ENCODE measurements at places on chromosomes 16 and 17. TPM values are rescaled to one million over a fixed set of nuclear protein-coding genes. Genes with fewer than 3 reads are reported as not detected.
A peak's percentile ranks its signal among the peaks of the same experiment; 100 is the strongest.

Gene KRTAP9-8
- total RNA-seq: not detected

Gene ZPBP2
- not detected for total RNA-seq

Gene RCVRN
- not detected for total RNA-seq

Gene STH
- not detected for total RNA-seq

Gene RUNDC3A
- total RNA-seq: not detected

Gene CORO1A
- total RNA-seq: 7.9 TPM

Gene TAOK2
- total RNA-seq: 76.6 TPM

Gene PRCD
- total RNA-seq: 2.6 TPM

DNA sequence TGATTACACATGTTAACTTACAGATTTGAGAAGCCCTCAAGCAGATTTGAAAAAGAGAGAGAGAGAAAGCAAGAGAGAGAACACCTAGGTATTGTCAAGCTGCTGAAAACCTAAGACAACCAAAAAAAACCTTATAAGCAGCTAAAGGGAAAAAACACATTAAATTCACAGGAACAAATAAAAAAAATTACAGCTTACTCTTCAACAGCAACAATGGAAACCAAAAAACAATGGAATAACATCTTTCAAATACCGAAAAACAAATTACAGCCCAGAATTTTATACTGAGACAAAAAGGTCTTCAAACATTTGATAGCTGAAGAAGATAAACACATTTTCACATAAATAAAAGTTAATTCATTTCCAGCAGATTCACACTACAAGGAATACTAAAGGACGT is 8.4 kb upstream of the CFAP20 start:
- H3K27me3 ChIP-seq: no peaks in the 10 kb centered on the region
- H3K36me3 ChIP-seq: no peaks in the 10 kb centered on the region
- no peak overlapping the region for H3K27ac ChIP-seq

DNA sequence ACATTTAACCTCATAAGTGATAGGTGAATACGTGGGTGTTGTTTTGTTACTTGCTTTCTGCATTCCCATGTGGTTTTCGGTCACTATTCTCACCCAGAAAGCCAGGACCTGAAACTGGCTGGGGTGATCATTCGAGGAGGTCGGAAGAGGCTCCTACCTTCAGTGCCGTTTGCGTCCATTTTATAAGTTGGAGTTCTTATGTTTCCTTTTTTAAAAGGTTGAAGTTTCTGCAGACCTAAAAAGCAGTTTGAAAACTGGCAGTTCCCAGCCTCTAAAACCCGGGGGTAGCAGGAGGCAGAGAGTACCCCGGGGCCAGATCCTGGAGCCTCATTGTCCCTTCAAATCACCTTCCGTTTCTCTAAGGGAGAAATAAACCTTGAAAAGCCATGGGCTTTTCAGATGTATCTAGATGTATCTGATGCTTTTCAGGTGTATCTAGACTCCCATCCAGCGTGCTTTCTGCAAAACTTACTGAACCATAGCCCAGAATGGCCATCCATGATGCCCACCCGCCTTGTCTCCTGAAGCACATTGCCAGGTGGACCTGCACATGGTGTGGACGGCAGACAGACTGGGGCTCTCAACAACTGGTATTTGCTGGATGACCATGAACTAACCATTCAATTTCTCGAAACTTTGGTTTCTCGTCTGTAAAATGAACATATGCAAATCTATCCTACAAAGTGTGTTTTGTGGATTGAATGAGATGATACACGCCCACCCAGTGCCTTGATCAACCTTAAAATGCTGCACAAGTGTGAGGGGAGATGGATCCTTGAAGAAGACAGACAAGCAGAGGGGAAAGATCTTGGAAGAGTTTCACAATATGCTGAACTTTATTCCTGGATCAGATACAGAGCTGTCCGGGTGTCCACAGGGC is 1.3 kb downstream of the NLRC5 start:
- H3K4me3 ChIP-seq: peak overlapping the region; percentile 66
- peaks cover 19% of the 10 kb centered on the region for H3K4me1 ChIP-seq
- H3K27me3 ChIP-seq: no peaks in the 10 kb centered on the region

- H3K4me1 ChIP-seq: no peaks in the 10 kb centered on the region
- no peak for DNase-seq
- H3K27me3 ChIP-seq: peaks cover 17% of the 10 kb centered on the region
- no peaks in the 10 kb centered on the region for H3K36me3 ChIP-seq
Observed at GRCh38 chr16:76428858-76429257, 151.7 kb downstream of the CNTNAP4 start.

- H3K36me3 ChIP-seq: no peaks in the 10 kb centered on the region
- H3K27me3 ChIP-seq: peaks cover 84% of the 10 kb centered on the region
- H3K27ac ChIP-seq: no peak overlapping the region
Observed at GRCh38 chr16:833411-833810, 32.9 kb upstream of the GNG13 start.

DNA sequence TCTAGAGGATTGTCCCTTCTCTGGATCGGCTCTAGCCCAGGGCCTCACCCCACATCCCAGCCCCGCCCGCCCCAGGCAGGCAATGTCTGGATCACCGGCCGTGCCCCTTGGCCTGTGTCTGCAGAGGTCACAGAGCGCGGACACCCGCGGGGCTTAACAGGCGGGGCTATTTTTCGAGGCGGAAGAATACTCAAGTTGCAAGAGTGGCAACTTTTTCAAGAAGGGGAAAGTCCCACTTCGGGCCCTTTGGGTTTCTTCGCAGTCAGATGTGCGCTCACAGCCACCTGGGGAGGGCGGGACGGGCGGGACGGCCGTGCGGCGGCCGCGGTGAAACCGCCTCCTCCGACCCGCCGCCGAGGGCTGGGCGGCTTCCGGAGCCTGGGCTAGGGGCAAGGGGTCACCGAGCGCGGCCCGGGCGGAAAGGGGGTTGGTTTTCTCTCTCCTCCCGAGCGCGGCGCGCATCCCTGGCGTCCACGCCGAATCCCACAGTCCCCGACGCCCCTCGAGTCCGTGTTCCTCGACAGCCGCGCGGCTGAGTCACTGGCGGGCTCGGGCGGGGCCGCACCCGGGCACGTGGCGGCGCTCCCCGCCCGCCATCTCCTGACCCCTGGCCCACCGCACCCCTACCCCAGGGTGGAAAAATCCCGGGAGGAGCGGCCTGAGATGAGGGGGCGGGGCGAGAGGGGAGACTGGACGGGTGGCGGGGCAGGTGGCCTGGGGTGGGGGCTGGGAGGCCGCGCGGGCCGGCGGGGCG is 1.2 kb upstream of the PFN1 start:
- peak overlapping the region; percentile 99 for H3K27ac ChIP-seq
- peaks cover 21% of the 10 kb centered on the region for H3K36me3 ChIP-seq
- peak; percentile 73 for DNase-seq
- peaks cover 39% of the 10 kb centered on the region for H3K4me1 ChIP-seq
- H3K27me3 ChIP-seq: no peaks in the 10 kb centered on the region
- peak overlapping the region; percentile 99 for H3K4me3 ChIP-seq

DNA sequence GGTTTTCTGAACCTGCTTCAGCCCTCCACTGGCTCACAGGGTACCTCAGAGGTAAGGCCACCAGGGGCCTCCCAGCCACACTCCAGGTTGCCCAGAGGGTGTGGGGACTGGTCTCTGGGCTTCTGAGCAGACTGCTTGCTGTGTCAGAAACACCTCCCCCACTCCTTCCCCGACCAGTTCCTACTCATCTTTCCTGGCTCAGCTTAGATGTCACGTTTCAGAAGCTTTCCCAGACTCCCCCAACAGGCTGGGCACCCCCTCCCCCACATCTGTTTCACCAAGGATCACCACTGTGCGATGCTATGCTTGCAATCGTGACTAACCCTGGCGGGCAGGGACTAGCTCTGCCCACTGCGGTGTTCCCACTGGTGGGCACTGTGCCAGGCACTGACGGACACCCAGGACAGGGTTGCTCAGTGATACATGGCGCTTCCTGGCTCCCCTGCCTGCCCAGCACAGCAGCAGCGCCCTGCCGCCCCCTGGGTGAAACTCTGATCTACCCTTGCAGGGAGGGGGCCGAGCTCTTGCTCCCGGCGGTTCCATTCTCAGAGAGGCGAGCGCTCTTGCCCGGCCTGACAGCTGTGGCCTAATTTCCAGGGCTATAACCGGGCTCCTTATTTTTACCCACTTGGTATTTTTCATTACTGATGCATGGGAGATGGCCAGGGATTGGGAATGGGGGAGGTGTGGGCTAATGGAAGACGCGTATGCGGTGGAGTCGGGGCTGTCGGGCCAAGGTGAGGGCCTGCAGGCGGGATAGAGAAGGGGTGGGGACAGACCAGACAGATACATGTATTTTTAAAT is 29.4 kb upstream of the MTSS2 start:
- no peaks in the 10 kb centered on the region for H3K27me3 ChIP-seq
- H3K36me3 ChIP-seq: no peaks in the 10 kb centered on the region
- DNase-seq: peak; percentile 93
- peaks cover 28% of the 10 kb centered on the region for H3K4me1 ChIP-seq
- H3K27ac ChIP-seq: peak overlapping the region; percentile 76

DNA sequence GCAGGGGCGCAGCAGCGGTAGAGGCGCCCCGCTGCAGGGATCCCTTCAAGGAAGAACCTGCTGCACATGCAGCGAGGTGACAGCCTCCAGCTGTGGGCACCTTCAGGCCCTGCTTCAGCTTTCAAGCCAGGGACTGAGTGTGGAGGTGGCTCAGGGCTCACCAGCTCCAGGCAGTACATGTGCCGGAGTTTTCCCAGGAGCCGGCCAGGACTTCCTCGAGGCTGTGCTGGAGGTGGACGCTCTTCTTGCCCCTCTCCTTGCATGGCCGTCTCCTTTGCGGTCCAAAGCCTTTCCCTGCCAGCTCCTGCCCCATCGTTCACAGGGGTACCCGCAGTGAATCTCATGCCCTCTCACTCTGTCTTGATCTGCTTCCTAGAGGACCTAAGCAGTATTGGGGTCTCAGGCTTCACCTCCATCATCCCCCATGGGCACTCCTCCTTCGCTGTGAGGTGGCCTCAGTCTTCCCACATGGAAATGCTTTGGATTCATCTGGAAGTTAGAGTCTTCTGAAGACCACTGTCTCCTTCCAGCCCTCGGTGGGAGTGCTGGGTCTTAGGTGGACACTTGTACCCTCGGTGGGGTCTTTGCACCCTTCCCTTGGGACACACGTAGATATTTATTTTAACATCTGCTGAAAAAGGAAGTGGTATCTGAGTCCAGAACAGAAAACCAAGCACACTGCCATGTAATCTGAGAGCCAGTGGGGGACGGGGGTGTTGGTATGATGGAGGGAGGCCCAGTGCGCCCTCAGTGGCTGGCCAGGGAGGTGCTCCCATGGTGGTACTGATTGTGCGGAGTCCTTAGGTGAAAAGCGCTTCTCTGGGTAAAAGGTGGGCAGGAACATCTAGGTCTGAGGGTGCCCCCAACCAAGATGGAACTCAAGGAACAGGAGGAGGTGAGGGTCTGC is 7.0 kb downstream of the XYLT2 start:
- H3K4me3 ChIP-seq: no peak overlapping the region
- H3K36me3 ChIP-seq: 0 out of 2 replicates have a peak, but pooled peaks cover 7% of the 10 kb centered on the region
- H3K27me3 ChIP-seq: no peaks in the 10 kb centered on the region
- DNase-seq: no peak

- no peak overlapping the region for H3K4me3 ChIP-seq
- no peaks in the 10 kb centered on the region for H3K27me3 ChIP-seq
- peaks cover 57% of the 10 kb centered on the region for H3K4me1 ChIP-seq
- H3K36me3 ChIP-seq: no peaks in the 10 kb centered on the region
Observed at GRCh38 chr17:82107341-82107860, 9.4 kb upstream of the FASN start.

GRCh38 chr16:69610356-69610755 is 44.6 kb downstream of the NFAT5 start:
- no peaks in the 10 kb centered on the region for H3K27me3 ChIP-seq
- peak overlapping the region; percentile 38 for H3K27ac ChIP-seq
- H3K36me3 ChIP-seq: peaks cover 31% of the 10 kb centered on the region

- peak overlapping the region; percentile 97 for H3K27ac ChIP-seq
- peak overlapping the region; percentile 33 for H3K4me3 ChIP-seq
- DNase-seq: peak; percentile 92
Observed at GRCh38 chr17:41049110-41049509, 2.0 kb upstream of the KRTAP2-1 start.

- H3K36me3 ChIP-seq: no peaks in the 10 kb centered on the region
- peaks cover 2% of the 10 kb centered on the region for H3K27me3 ChIP-seq
- no peak for DNase-seq
- H3K27ac ChIP-seq: no peak overlapping the region
Observed at GRCh38 chr16:75836347-75837010, 110.2 kb upstream of the CPHXL start.

DNA sequence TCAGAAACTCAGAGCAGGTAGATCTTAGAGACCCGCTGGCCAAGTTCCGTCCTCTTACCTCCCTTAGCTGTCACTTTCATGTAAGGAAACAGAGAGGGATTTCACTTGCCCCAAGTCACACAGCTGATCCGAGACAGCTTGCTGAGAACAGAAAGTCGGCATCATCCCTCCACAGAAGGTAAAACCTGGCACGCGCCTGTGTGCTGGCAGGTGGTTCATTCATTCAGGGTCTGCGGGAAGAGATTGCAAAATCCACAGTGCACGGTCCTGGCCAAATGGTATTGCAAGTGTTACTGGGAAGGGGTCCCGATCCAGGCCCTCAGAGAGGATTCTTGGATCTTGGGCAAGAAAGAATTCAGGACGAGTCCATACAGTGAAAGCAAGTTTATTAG is 139.4 kb upstream of the RPH3AL start:
- no peak overlapping the region for H3K27ac ChIP-seq
- peaks cover under 1% of the 10 kb centered on the region for H3K27me3 ChIP-seq
- H3K4me1 ChIP-seq: no peaks in the 10 kb centered on the region
- DNase-seq: no peak
- no peak overlapping the region for H3K4me3 ChIP-seq
- no peaks in the 10 kb centered on the region for H3K36me3 ChIP-seq

- no peak overlapping the region for H3K27ac ChIP-seq
- no peaks in the 10 kb centered on the region for H3K36me3 ChIP-seq
- no peak for DNase-seq
- peaks cover 33% of the 10 kb centered on the region for H3K27me3 ChIP-seq
Observed at GRCh38 chr16:22937169-22937568, 123.2 kb downstream of the HS3ST2 start.

- H3K27me3 ChIP-seq: peaks cover 7% of the 10 kb centered on the region
- H3K27ac ChIP-seq: no peak overlapping the region
- DNase-seq: no peak
Observed at GRCh38 chr17:28533091-28533807, 19.2 kb downstream of the UNC119 start.

DNA sequence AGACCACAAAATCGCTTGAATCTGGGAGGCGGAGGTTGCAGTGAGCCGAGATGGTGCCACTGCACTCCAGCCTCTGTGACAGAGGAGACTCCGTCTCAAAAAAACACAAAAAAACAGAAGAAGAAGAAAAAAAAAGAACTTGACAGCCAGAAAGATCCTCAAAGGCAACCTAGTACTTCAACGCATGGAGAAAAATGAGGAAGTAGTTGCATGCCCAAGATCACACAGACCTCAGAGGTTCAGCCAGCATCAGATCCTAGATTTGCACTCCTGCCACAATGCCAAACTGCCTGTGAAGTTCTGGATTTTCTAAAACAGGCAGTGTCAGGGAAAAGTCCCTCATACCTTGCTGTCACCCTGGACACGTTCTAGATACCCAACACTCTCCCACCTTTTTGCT is 1.5 kb downstream of the ATPAF2 start:
- H3K36me3 ChIP-seq: no peaks in the 10 kb centered on the region
- DNase-seq: no peak
- peaks cover 44% of the 10 kb centered on the region for H3K4me1 ChIP-seq
- peak overlapping the region; percentile 92 for H3K4me3 ChIP-seq
- no peaks in the 10 kb centered on the region for H3K27me3 ChIP-seq
